ENCODE measurements at places on chromosomes 7 and 10.

GRCh38 chr7:137695942-137696341 is 150.8 kb downstream of the DGKI start:
- no peak for DNase-seq

GRCh38 chr10:21166557-21167287 is 269.6 kb upstream of the NEBL start:
- DNase-seq, result no peak

GRCh38 chr7:16875861-16876260 is 5.9 kb downstream of the AGR3 start:
- no peak for DNase-seq

DNA sequence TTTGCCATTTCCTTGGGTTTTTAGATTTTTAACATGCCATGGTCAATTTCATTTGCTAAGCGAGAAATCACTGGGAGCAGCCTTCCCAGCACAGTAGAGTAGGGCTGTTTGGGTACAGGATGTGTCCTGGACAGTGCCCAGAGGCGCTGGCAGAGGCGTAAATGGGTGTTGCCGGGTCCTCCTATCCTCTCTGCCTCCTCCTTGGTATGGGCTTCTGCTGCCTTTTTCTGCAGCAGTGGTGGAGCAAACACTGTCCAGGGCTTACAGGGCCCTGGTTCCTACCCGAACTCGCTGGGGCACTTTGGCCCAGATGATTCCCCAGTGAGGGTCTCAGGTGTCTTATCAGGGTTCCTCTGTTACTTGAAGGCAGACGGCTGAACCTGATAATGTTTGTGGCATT is 298.3 kb downstream of the RPS24 start:
- DNase-seq, result no peak

DNA sequence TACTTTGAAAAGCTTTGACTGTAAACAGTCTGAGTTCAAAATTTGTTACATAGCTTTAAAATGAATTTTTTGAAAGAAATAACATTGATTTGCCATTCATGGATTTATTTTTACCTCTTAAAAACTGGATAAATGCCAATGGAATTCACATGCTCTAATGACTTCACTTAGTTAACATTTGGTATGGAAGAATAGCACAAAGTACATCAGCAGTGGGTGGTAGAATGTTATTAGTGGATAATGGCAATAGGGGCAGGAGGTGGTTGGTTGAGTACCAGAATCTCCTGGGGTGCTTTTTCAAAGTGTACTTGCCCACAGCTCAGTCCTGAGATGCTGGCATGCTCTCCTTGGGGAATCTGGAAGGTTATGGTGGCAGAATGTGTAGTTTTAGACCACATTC is 4.7 kb downstream of the PPP1R9A start:
- DNase-seq, result no peak

DNA sequence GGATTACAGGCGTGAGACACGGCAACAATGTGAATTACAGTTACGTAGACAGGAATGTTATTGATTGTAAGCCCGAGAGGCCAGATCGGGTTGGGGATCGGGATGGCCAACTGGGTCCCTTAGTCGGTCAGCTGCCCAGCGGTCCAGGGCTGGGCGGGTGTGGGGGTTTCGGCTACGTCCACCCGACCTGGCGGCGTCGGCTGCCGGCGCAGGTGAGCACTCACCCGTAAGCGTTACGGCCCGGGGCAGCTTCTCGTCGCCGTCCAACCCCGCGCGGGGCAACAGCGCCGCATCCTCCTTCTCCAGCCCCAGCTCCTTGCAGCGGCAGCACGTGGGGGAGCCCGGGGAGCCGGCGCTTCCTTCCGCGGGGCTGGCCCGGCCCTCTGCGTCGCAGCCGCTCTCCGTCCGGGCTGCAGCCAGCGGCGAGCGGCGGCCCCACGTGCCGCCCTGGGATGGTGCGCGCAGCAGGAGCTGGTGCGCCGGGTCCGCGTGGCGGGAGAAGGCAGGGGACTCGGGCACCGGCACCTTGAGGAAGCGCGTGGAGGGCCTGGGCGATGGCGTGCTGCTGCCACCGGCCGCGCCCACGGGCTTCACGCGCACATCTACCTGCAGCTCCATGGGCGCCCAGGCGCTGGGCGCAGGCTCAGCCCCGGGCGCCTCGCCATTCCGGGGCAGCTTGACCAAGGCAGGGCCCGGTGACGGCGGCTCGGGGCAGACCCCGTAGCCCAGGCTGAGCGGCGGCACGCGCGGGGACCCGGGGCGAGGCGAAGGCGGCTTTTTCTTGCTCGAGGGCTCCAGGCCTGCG is 609 bp downstream of the KLRG2 start:
- DNase-seq, result no peak

- DNase-seq, result no peak
Measured at GRCh38 chr7:55438085-55438756, 73.1 kb downstream of the LANCL2 start.

DNA sequence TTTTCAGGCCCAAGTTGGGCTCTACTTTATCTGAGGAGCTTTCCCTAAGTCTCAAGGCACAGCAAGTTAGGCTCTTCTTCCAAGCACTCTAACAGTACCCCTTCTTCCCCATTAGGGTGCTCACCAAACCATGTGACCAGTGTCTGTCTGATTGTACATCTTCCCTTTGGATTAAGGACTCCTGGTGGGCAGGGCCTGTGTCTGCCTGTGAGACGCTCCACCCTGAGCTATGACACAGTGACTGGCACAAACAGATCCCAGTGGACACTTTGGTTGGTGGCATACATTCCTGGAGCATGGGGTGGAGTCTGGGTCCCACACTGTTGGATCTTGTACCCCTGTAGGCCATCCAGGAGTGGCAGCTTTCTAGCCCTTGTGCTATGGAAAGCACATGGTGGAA is 23.8 kb downstream of the PLPP4 start:
- peak; percentile 24 for DNase-seq

GRCh38 chr10:129466703-129467358 is at the start of gene MGMT:
MGMT (plus strand) TSS chr10:129467241.
- peak; percentile 69 for DNase-seq

DNA sequence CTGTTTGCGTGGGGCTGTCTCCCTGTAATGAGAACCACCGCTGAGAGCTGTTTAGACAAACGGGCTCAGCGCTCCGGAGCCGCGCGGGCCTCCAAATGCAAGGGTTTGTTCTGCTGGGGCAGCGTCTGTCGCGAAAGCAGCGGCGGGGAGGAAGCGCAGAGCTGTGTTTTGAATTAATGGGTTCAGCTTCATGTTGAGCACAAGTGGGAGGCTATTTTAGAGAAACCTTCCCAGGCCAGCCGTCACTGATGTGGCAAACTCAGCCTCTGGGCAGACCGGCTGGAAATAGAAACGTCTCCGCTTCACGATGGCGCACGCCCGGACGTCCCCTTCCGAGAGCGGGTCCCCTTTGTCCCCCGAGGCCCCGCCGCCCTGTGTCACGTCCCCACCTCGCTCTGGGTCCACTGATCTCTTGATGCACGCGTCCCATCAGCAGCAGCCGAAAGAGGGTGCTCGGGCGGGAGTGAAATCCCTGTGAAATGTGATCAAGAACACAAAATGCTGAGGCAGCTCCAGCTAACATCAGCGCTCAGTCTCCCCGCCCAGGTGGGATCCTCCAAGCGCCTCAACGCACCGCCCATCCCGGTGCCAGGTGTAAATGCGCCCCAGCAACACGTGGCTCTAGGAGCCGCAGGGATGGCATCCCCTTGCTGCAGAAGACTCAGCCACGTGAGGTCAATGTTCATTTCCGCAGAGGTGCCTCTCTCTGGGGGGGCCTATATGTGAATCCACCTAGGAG is 44.9 kb downstream of the BAMBI start:
- peak; percentile 50 for DNase-seq

GRCh38 chr7:50603287-50603686 is 38.1 kb upstream of the DDC start:
- no peak for DNase-seq

DNA sequence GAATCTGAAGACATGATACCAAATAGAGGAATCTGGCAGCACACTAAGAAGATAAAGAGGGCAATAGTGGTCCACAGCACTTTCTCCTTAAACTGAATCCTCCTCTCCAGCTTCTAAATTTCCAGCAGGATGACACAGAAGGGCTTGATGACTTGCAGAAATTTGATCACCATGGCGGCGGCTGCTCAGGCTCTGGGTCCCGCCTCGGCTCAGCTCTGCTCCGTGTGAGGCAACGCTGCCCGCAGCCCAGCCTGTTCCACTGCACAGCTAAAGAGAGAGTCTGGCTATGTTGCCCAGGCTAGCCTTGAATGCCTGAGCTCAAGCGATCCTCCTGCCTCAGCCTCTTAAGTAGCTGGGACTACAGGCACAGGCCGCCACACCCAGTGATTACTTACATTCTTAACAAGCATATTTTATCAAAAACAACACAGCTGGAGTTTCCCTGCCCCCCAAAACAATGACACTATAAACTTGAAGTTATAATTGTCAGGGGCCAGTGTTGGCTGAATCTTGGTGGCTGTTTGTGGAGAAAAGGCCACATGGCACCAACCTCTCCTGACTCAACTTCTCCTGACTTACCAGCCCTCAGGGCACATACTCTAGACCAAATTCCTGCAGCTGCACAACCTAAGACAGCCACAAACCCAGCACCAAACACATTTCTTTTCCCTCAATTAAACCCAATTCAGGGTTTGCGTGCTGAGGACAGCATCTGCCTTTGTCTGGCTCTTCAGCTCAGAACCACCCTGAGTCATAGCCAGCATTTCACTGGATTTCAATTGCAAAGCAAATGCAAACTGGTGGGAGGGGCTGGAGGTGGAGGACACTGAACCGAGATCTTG is 11.6 kb upstream of the TNPO3 start:
- peak; percentile 95 for DNase-seq

- no peak for DNase-seq
Measured at GRCh38 chr10:127048630-127049029, 143.4 kb downstream of the DOCK1 start.

DNA sequence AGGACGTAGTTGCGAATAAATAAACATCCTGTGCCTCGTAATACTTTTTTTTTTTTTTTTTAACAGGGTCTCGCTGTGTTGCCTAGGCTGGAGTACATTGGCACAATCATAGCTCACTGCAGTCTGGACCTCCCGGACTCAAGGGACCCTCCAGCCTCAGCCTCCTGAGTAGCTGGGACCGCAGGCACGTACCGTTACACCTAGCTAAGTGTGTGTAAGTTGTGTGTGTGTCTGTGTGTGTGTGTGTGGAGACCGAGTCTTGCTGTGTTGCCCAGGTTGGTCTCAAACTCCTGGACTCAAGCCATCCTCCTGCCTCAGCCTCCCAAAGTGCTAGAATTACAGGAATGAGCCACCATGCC is 573 bp upstream of the PON2 start:
- DNase-seq, result no peak

GRCh38 chr7:120091807-120092206 is 181.2 kb upstream of the KCND2 start:
- no peak for DNase-seq

GRCh38 chr7:158782761-158783401 is 46.4 kb downstream of the ESYT2 start:
- peak; percentile 51 for DNase-seq

- no peak for DNase-seq
Measured at GRCh38 chr7:150931199-150931869, 46.8 kb downstream of the KCNH2 start.

DNA sequence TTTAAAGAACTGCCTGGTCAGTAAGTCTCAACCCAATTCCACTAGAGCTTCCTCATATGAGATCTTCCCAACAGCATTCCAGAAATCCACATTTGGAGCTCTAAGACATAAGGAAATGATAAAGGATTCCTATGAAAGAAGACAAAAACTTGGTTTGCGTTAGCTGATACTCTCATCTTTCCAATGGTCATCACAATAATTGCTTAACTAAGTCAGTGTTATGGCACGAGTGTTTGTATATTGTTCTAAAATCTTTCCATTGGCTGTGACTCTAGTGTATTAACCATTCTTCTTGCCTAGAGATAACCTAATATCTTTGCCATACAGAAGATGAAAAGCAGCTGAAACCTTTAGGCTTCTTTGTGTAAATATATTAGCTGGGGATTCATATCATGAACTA is 289.0 kb downstream of the SNX13 start:
- no peak for DNase-seq

GRCh38 chr7:105982388-105982787 is 19.3 kb downstream of the CDHR3 start:
- DNase-seq, result no peak

DNA sequence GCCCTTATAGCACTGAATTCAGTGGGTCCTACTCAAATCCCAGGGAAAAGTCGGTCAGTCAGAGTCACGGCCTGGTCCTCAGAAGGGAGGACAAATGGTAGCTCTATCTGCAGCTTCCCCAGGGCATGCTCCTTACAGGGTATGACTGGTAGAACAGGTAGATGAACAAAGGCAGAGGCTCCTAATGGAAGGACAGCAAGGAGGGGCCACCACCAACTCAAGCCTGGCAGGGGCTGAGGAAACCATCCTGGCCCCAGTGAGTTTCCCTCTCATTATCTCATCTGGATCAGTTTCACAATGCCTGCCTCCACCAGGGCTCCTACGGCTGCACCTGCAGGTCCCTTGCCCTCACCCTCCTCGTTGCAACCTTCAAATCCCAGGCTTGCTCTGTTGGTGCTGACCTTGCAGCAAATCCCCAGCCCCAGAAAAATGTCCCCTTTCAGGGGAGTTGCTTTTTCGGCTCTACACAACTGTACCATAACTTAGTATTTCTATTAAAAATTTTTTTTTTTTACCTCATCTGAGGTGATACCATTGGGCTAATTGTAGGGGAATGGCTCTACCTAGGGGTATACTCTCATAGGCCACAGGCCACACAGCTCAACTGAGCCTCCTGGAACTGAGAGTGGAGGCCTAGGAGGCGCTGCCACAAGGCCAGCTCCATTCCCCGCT is 2.4 kb upstream of the MYO1G start:
- DNase-seq, result no peak

DNA sequence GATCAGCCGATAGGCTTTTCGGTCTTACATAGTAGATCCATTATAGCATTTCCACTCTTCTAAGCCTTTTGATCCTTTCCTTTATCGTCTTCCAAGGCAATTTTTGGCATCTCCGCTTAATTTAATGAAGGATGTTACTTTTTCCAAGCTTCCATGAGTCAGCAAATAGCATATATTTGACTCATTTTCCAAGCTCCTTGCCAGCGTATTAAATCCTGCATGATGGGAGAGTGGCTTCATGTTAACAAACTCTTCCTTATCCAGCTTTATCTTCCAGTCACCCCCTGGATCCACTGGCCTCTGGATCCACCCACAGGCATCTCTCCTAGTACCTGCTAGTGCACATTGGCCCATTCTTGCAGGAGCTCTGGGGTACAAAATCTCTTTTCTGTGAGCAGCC is 13.0 kb downstream of the OR9A2 start:
- peak; percentile 83 for DNase-seq

Measured in SJSA1 (cell line).